RWPE2 (cell line): ENCODE measurements at places on chromosomes 3 and 15.

DNA sequence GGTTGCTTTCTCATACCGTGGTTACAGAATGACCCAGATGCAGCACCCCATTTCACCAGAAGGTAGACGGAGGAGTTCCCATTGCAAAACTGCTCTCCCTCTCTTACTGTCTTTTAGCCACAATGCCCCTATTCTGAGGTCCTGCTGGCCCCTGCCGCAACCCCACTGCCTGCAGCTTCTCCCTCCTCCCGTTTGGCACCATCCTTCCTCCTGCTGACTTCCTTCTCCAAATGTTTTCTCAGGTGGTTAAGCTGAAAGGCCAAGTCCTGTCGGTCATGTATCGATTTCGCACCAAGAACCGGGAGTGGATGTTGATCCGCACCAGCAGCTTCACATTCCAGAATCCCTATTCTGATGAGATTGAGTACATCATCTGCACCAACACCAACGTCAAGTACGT, 132.3 kb upstream of the ABHD17C start:
- no peak for DNase-seq

DNA sequence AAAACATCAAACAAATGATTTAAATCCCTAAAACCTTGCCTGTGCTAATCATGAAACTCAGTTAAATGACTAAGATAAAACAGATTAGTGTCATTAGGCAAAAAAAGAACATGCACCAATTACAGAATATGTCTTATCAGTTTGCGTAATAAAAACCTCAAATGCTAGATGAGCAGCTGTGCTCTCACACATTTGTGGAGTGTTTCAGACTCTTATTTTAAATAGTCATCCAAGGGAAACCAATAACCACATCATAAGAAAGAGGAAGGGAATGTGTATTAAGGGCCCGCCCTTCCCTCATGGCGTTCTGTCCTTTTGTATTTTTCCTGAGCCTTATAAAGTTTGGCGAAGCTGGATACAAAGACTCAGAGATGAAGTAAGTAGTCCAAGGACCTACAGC, 6.6 kb downstream of the SAMMSON start:
- DNase-seq, result no peak

DNA sequence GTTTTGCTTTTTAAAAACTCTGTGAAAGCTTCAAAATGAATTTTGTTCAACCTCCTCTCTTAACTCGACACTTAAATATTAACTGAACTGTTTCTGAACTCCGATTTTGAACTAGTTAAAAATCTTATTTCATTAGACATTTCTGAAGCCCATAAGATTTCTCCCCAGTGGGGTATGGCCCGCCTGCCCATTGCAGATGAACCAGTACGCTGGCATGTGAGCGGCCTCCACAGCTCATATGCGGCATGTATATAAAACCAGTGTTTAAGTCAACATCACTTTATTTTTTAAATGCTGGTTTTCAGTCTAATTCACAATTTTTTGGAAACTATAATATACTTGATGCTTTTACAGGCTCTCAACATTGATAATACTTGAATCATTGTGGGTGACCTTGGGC, 50.2 kb downstream of the CPN2 start:
- DNase-seq, result peak; percentile 6

DNA sequence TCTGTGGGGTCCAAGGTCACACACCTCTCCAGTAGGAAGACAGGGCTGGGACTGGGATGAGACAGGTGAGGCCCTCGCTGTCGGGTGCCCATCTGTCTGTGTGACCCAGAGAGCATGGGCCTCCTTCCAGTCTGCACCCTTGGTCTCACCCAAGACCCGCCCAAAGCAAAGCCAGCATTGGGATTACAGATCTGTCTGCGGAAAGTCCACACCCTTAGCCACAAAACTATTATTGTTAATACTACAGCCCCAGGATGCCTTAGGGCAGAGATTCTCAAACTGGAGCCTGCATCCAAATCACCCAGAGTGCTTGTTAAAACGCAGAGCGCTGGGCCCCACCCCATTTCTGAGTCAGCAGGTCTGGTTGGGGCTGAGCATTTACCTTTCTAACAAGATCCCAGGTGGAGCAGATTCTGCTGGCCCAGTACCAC, 58.5 kb upstream of the ZNF148 start:
- DNase-seq, result peak; percentile 72

- no peak for DNase-seq
Observed at GRCh38 chr3:12681943-12682390, 18.1 kb upstream of the RAF1 start.
